ENCODE measurements at places on chromosomes 7 and 10.

GRCh38 chr7:3318874-3319273 is 17.8 kb downstream of the SDK1 start:
- no peak for DNase-seq

- DNase-seq: peak; percentile 45
Measured at GRCh38 chr7:149147752-149148653, 750 bp downstream of the ZNF398 start.

- DNase-seq: no peak
Measured at GRCh38 chr7:11424006-11424405, 408.0 kb downstream of the THSD7A start.

DNA sequence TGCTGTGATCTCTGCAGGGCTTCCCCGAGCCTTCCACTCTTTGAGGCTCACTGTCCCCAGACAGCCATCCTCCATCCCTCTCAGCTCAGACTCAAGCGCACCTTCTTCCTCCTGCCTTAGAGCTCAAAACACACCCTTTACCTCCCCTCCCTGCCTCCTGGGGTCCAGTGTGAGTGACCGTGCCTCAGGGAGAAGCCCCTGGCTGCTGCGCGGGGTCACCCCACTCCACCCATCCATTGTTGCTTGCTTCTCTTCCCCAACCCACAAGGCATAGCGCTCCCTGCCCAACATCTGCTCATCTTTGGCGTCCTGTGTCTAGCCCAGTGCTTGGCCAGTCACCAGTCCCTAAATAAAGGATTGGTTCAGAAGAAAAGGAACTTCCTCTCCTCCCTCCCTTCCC is 170.3 kb downstream of the TCERG1L start:
- DNase-seq: no peak

GRCh38 chr7:30116771-30117170 is 18.0 kb upstream of the MTURN start:
- DNase-seq: no peak

DNA sequence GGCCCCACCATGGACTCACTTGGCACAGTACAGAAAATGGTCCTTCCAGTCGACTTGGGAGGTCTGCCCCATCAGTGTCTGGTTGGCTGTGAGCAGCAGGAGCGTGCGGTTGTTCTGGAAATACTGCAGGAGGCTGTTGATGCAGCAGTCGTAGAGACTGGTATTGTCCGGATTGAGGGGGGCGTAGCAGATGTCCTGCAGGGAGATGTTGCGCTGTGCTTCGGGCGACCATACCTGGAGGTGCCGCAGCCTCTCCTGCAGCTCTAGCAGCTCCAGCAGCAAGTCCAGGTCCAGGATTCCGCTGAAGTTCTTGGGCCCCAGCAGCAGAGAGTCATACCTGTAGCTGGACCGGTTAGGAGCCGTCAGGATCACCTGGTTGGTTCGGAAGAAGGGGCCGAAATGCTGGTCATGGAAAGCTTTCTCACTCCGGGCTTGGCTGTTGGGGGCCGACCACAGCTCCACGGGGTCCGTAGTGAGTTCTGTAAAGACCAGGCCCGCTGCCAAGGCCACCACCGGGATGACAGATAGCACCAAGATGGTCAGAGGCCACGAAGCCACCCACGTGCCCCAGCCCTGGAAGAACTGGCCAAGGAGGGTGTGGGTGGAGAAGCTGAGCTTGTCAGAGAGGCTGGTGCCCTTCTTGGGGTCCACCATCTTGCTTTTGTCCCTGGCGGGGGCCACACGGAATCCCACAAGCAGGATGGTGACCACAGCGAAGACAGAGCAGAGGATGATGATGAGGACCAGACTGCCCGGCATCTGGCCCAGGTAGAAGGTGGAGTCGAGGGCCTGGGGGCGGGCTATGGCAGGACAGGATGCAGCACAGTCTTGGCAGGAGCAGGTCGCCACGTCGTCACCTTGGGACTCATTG is 2.1 kb downstream of the NPC1L1 start:
- DNase-seq: no peak

- DNase-seq: no peak
Measured at GRCh38 chr10:123479640-123480039, 186.5 kb upstream of the GPR26 start.

DNA sequence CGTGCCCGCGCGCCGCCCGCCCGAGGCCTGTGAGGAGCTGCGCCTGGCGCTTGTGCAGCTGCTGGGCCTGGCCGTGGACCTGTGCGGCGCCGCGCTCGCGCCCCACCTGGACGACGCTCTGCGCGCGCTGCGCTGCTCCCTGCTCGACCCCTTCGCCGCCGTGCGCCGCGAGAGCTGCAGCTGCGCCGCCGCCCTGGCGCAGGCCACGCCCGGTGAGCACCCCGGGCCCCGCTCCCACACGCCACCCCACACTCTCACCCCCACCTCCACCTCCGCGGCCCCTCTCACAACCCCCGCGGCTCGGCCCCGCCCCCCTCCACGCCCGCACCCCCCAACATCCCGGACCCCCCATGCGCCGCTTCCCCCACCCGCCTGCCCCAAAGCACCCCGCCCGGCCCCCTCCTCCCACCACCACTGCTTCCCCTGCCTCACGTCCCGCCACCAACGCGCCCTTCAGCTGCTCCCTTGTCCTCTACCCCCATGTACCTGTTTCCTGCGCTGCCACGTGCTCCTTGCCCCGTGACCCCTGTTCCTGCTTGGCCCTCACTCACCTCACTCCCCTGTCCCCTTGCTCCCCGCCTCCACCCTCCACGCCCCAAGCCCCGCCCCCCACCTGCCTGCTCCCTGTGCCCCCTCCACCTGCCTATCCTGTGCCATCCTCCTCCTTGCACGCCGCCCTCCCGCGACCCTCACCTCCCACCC is at the start of gene PRKAR1B:
PRKAR1B (minus strand) TSS at position 178 of the 702 bp plus-strand sequence. CDS start 15,776 bp downstream, outside the sequence.
- DNase-seq: no peak

DNA sequence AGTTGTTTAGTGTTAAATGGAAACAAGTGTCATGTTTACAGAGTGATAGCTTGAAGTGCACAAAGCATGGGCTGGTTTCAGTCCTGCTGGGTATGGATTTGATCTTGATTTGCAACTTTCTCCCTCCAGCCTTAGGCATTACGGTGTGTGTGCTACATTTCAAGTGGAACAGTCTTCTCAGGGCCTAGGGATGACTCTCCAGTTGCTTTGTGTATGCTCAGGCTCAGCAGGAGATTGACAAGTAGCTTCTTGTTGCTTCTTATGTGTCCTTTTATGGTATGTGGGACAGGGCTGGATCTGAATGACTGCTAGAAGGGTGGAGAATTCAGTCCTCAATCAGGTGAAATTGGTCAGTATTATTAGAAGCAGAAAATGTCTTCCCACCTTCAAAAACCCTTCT is 51.3 kb upstream of the PLEKHA1 start:
- DNase-seq: no peak

DNA sequence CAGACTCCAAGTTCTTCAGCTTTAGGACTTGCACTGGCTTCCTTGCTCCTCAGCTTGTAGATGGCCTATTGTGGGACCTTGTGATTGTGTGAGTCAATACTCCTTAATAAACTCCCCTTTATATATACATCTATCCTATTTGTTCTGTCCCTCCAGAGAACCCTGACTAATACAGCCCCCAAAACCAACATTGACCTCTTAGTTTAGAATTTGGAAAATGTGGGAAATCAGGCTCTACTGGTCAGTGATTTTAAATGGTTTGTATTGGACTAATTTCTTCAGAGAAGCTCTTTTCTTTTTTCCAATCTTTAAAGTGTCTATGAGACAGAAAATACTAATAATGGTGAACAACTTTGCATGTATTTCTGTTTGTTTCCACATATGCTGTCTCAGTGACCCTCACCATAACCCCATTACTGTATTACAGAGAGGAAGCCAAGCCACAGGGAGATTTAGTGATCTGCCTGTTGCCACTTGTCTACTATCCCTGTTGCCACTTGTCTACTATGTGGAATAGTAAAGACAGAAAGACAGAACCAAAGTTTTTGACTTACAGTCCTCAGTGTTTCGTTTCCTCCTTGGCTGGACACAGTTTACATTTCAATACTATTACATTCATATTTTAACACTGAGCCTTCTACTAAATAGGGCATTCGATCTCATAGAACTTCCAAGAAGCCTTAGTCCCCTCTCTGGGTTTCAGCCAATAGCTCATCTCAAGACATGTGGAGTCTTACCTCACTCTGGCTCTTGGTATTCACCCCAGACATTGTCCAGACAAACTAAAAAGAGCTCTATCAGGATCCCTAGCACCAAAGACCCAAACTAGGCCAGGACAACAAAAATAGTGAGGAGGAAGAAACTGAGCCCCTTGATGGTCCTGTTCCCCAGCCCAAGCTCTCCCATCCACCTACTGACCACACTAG is 121.0 kb downstream of the AKR1D1 start:
- DNase-seq: no peak

DNA sequence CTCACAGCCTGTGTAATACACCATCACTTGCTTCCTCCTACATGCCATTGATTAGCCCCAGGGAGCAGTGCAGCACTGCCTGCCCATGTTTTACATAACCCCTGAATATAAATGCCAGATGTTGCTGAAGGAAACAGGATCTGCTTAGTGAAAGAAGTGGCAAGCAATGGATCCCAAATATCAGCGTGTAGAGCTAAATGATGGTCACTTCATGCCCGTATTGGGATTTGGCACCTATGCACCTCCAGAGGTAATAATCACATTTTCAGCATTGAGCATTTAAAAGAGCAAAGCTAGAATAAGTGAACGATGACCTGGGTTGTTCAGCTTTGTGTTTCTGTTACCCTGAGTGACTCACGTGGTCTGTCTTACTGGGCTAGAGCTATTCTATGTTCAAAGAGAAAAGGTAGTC is at the start of gene AKR1C4:
AKR1C4 (plus strand) TSS at position 136 of the 412 bp plus-strand sequence; CDS start at position 167, 31 bp downstream.
- DNase-seq: no peak

DNA sequence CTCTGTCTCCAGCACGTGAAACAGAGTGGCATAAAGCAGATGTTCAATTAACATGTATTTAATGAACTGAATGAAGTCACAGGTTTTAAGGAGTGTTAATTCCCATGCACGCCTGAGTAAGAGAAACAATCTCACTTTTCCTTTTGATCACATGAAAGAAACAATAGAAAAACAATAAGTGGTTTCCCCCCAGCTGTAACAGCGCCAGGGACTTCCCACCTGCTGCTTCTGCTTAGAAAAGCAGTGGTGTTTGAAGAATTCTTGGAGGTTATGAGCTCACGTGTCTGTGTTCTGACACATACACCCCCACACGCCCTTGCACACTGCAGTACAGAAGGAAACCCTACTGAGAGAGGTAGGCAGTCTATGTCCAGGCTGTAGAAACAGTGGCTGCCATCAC is 51.3 kb upstream of the FRMD4A start:
- no peak for DNase-seq

- no peak for DNase-seq
Measured at GRCh38 chr10:54266395-54266794, 534.6 kb downstream of the PCDH15 start.

GRCh38 chr7:158431941-158432347 is 155.7 kb downstream of the PTPRN2 start:
- no peak for DNase-seq

GRCh38 chr7:18590744-18591340 is 95.3 kb downstream of the HDAC9 start:
- no peak for DNase-seq

- no peak for DNase-seq
Measured at GRCh38 chr10:3758491-3758970, 26.5 kb downstream of the KLF6 start.

DNA sequence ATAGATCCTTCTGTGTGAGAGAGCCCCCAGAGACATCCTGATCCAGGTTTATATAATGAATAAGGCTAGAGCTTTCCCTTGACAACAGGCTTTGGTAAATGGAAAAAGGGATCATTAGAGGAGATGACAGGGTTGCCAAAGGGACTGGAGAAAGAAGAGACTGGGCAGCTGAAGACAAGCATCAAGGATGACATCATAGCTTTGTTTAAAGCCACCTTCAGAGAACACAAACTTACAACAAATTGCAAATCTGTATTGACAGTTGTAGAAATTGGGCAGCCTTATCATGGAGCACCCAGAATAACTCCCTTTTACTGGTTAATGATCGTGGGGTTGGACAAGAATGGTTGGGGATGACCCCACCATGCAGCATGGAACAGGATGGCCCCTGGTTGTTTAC is 3.7 kb upstream of the PLPP4 start:
- no peak for DNase-seq

GRCh38 chr10:34235164-34235832 is 579.8 kb downstream of the PARD3 start:
- no peak for DNase-seq

- no peak for DNase-seq
Measured at GRCh38 chr10:529468-530230, 159.8 kb downstream of the DIP2C start.

DNA sequence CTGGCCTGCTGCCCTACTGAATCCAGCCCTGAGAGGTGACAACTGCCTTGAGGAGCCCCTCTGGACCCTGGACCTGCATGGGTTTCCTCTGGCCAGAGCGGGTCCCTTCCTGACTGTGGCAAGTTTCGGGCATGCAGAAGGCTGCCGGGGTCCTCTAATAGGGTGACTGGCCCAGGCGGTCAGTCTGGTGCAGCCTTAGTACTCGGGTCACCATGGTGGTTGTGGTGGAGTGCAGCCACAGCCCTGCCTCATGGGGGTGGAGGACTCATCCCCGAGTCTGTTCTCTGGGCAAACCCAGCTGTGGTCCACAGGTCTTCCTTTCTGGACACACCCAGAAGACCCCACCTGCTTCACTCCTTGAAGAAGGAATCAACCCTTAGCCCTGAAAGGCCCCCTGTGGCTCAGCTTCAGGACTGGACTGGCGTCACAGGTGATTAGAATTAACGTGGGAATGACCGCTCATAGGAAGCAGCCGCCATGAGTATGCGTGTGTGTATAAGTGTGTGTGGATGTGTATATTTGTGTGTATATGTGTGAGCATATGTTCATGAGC is 28.7 kb downstream of the RAMP3 start:
- no peak for DNase-seq

GRCh38 chr10:89351780-89352597 is 24.2 kb downstream of the IFIT3 start:
- no peak for DNase-seq

DNA sequence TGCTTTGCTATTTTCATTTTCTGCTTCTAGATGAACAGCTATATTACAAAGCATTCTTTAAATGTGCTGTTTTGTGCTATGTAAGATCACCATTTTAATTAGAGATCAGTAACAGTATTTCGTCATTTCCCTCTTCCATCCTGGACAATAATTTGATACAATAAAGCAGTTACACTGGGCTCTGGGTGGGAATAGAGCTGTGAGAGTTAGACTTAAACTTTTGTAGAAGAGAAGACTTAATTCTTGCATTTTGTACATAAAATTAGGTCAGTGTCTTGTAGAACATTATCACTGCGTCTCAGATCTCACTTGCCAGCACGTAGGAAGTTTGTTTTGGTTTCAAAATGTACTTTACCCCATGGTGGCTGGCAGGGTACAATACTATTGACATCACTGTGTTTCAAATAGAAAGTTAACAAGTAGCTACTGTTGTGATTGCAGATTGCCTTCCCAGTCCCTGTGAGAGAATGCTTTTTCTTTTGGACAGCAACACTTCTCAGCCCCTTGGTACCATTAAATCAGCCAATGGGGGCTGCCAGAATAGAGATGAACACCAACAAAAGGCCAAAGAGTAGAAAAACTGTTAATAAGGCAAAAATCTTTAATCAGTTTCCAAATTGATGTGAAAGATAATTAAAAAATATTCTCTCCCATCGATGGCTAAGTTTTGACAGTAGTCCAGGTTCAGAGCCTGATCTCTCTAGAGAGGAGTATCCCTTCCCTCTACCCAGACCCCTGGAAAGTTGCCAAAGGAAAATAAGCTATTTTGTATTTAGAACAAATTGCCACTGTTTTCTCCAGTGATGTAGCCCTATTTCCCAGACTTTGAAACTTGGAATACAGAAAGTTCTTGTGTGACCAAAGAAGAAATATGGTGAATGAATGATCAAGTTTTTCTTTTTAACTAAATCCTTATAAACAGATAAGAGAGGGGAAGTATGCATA is 35.1 kb downstream of the SMNDC1 start:
- DNase-seq: no peak

- no peak for DNase-seq
Measured at GRCh38 chr7:136086712-136087111, 109.6 kb upstream of the MTPN start.

All from neural crest cell (in vitro differentiated cells).